ENCODE measurements at places on chromosomes 5 and 9. TPM values are rescaled to one million over a fixed set of nuclear protein-coding genes. Genes with fewer than 3 reads are reported as not detected.

OLFM1 gene
- 38.2 TPM for total RNA-seq

PPP1R26 gene
- total RNA-seq: 8.9 TPM

SMU1 gene
- total RNA-seq: 16.8 TPM

EIF4EBP3 gene
- total RNA-seq: 11.0 TPM

TAS2R1 gene
- total RNA-seq: not detected

GRCh38 chr9:85599540-85600105 is 142.1 kb downstream of the AGTPBP1 start:
- DNase-seq: no peak

DNA sequence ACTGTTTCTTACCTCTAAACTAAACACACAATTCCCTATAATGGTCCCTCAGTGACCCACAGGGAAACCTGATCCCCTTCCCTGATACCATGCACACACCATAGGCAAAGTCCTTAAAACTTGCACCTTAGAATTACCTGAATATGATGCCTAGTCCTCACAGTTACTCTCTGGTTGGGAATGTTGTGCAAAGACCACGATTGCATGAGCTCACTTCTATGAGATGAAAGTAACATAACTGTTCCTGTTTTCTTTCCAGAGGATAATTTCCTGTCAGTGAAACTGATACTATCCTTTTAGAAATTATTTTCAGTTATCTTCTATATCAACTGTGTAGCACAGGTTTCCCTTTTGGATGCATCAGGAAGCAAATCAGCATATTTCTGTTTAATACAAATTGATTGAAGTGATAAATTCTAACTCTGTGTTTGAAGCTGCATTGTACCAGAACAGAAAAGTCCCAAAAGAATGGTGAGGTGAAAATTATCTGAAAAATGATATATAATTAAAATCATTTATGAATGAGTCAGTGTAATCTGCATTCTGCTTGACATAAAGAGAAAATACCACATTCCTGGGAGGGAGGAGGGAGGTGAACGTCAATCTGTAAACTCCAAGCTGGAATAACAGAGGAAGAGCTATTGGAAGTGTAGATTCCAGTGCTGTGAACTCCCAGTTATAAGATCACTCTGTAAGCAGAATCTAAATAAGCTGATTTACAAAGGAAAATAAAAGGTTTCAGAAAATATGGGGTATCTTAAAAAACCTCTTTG is 51.2 kb upstream of the TNFAIP8 start:
- no peak for DNase-seq

DNA sequence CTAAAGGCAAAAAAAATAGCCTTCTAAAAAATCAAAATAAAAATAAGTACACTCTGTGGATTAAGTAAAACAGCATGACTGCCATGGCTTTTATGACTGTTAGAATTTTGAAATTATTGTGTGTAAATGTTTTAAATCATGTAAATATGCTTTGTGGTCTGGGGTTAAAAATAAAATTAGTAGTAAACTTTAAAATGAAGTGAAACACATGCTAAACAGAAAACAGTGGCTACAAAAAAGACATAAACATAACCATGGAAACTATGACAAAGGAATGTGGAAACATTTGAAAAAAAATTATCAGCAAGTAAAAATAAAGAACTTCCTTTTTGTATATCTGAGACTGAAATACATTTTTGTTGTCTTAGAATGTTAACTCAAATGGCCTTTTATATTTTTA is 134.5 kb upstream of the SPEF2 start:
- DNase-seq: no peak

DNA sequence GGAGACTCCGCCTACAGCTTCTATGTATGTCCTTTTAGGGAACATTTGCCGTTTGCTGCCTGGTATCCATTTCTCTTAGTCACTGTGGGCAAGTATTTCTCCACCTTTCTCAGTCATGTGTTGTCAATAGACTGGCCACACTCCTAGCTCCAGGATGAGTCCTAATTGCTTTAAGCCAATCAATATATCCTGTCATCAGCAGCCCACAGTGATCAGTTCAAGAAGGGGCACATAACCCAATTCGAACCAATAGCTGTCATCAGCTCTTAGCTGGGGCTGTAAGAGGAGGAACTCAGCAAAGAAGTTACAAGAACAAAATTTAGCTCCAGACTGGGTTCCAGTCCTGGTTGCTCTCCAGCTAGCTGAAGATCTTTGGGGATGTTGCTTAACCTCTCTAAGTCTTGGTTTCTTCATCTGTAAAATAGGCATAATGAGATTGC is 70.7 kb upstream of the MAN2A1 start:
- DNase-seq: no peak

GRCh38 chr5:16903480-16904300 is 32.4 kb downstream of the MYO10 start:
- no peak for DNase-seq

DNA sequence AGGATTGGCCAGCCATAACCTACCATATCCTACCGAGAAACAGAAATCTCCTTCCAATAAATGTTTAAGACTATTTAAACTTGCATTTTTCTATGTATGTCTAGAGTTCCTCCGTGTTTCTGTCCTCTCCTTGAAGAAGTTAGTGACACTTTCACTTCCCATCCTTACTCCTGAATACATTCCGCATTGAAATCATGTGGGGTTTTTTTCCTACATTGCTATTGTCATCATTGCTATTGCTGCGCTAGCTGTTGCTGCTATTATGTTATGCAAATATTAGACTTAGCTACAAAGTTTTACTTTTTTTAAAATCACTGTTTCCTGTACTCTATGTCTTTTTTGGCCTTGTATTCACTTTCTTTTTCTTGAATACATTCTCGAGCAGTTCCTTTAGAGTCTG is 83.3 kb upstream of the NEK6 start:
- no peak for DNase-seq

- no peak for DNase-seq
Measured at GRCh38 chr5:167821151-167821550, 470.3 kb upstream of the WWC1 start.

DNA sequence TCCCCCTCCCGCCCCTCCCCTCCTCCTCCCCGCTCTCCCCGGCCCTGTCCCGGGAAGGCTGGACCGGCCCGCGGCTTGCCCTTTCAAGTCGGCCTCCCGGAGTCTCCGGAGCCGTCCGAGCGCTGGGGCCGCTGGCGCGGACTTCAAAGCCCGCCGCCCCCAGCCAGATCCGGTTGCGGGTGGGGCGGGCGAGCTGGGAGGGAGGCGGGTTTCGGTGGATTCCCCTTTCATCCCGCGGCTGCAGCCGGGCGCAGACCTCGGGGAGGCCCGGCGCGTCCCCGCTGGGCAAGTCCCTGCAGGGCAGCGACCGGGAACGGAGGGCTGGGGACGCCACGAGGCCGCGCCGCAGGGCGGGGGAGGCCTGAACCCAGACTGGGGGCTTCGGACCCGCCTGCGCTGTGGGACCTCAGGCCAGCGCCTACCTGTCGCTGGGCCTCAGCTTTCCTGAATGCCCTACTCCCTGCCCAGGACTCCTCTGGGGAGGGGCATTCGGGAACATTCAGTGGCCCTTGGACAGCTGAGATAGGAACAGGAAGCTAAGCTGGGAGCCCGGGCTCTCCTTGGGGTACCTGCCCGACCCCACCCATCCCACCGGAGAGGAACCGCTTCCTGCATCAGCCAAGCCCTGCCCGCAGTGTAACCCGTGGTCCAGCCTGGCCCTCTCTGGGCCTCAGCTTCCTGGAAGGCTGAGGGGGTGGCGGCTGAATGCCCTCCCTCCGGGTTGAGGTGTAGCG is 23.4 kb downstream of the C9orf50 start:
- no peak for DNase-seq

GRCh38 chr5:66553916-66554575 is 42.1 kb upstream of the MAST4 start:
- no peak for DNase-seq

DNA sequence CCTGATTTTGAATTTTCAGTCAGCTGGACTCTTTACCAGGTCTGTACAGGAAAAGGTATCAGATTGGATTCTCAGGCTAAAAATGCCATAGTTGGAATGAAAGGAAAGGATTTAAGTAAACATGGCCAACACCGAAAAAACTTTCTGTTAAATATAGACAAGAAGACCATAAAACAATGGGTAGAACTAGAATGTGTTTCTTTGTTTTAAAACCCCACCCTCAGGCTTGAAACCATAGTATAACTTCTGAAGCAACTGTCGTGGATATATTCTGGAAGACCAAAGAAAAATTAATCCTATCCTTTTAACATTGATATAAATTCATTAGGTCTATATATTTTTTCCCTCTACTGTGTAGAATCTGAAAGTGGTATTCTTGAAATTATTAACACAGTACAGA is 118.6 kb upstream of the HAPLN1 start:
- no peak for DNase-seq

- DNase-seq: no peak
Measured at GRCh38 chr5:169796731-169797130, 159.7 kb downstream of the DOCK2 start.

GRCh38 chr5:72203251-72203845 is 96.1 kb downstream of the MAP1B start:
- no peak for DNase-seq

Measured in posterior vena cava (tissue), 2 donors.